ENCODE measurements at places on chromosomes 2 and 18.

DNA sequence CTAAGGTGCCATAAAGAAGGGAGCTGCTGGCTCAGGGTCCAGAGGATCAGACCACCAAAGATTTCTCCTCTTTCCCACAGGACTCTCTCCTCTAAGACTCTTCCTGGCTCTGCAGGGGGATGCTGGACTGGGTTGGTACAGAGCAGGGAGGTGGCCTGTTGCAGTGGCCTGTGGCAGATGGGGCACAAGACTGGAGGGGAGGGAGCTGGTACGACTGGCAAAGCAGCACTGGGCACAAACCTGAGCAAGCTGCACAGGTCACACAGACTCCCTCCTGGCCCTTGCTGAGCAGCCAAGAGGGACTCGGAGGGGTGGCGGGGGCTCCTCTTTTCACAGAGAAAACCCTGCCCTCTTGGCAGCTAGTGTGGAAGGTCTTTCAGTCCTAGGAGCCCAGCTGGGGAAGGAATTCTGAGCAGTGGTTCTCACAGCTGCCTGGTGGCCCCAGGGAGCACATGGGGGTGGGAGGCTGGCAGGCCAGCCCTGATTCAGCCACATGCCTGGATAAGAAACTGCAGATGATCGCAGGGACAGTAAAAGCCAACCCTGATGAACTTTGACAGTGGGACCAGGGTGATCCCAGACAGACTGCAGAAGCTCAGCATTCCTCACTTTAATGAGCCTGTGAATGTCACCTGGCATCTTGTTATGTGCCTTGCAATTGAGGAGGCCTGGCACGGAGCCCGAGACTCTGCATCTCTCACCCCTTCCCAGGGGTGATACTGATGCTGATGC lies 32.5 kb upstream of the ACAA2 start:
- no peak for DNase-seq

- no peak for DNase-seq
These were observed 65.9 kb upstream of the LRRTM1 start for GRCh38 chr2:80370375-80371009.

GRCh38 chr18:78875778-78876650 lies 103.6 kb upstream of the SALL3 start:
- no peak for DNase-seq

GRCh38 chr18:79848579-79849327 lies 51.0 kb downstream of the KCNG2 start:
- no peak for DNase-seq

- DNase-seq: no peak
These were observed 797.0 kb upstream of the CHAC2 start for GRCh38 chr2:52970642-52971041.

- DNase-seq: no peak
These were observed 25.3 kb downstream of the CROCC2 start for GRCh38 chr2:240931319-240931949.

DNA sequence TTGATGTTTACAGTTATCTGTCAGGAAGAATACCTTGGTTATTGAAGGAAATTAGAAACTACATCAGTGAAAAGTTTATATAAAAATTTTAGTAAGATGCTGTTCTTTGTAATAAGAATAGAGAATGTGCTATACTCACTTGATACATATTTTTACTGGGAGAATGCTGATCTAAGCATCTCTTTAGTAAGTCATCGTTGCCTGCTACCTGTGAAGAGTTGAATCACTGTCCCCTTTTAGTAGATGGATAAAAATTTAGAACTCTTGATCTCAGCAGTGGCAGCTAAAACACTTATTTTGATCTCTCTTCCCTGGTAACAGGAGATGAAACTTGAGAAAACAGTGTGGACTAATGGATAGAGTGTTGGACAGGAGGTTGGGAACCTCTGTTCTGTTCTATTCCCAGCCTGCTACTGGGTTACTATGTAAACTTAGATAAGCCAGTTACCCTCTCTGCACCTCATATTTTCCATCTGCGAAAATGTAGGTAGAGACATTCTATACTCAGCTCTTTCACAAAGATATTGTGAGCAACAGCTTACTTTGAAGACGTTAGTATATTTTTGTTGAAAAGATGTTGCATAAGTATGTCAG lies 100.3 kb downstream of the FEZ2 start:
- DNase-seq: no peak

DNA sequence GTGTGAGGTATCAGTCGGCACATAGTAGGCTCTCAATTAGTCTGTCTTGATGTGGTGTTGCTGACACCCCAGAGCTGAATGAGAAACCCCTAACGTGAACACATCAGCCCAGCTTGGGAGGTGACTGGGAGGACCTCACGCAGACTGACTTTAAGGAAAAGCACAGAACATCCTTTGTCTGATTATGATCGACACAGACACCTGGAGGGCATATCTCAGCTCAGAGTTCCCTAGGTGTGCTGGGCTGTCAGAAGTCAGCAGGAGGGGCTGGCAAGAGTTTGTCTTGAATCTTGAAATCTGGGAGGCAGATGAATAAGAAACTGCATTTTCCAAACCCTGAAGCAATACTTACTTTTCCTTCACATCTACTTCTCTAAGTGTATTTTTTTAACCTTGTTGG lies 16.8 kb upstream of the MYCN start:
- DNase-seq: no peak

GRCh38 chr2:102437122-102437521 lies 14.2 kb downstream of the IL18RAP start:
- DNase-seq: no peak

DNA sequence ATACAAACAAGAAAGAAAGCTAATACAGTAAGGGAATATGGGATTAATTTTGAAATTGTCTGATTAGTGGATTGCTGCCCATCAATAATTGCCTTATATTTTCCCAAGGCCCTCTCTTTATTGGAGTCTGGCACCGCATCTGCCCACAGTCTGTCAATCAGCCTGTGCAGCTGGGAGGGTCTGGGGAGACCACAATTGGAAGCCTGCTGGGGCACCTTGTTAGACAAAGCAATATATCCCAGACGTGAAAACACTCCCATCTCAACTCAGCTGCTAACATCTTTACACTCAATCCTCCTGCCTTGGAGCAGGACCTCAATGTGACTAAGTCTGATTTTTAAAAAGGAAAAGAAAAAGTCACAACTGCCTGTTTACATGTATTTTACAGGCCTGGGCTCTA lies 258.6 kb downstream of the SRBD1 start:
- no peak for DNase-seq

DNA sequence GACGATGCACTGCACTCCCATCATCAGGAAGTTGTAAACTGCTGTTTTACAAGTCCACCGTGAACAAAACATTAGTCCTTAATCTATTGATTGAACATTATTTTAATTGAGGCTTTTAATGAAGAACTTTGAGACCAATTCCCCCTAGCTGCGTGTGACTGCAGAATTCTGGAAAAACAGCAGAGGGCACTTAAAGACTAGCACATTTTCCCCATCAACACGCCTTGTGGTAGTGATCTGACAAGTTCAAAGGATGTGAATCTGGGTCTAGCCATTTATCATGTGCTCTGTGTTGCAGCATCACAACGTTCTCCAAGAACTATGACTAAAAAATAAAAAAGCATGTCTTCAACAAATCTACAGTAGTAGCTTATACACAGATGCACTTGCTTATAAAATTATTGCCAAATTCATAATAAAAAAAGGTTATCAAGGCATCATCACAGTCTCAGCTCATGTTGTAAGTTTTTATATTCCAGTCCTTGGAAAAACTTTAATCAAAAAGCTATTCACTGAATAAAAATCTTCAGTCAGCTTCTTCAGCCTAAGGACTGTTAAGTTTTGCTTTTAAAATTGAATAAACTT lies 35.8 kb downstream of the SKOR2 start:
- DNase-seq: peak; percentile 20

Measured in activated CD4-positive, alpha-beta T cell treated with anti-CD3 and anti-CD28 coated beads, Interleukin-2, Interleukin-4, amounts not matched to agents 100 ng/mL and 50 ng/mL, durations not matched to agents 16 hours and 8 hours (primary cell).